Cardiac fibroblast (primary cell): ENCODE measurements at places on chromosomes 16 and 17.

GRCh38 chr17:72467841-72468653 lies 347.2 kb downstream of the SOX9 start:
- peak; percentile 81 for DNase-seq

GRCh38 chr17:7190276-7190917 lies 11.2 kb upstream of the ASGR1 start:
- DNase-seq = no peak

DNA sequence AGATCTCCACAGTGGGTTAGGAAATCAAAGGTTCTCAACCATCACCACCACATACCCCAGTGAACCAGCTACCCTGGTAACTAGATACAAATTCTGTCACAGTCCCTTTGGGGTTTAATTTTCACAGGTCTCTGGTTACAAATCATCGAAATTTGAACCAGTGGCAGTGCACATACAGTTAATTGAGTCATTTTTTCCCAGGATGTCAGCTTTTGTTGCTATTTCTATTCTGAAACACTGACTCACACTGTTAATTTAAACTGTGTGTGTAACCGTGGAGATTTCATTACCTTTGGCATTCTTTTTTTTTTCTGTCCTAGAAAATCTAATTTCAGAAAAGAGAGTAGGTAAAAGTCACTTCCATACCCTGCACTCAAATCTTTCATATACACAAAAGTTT lies 511.5 kb downstream of the TOX3 start:
- no peak for DNase-seq

DNA sequence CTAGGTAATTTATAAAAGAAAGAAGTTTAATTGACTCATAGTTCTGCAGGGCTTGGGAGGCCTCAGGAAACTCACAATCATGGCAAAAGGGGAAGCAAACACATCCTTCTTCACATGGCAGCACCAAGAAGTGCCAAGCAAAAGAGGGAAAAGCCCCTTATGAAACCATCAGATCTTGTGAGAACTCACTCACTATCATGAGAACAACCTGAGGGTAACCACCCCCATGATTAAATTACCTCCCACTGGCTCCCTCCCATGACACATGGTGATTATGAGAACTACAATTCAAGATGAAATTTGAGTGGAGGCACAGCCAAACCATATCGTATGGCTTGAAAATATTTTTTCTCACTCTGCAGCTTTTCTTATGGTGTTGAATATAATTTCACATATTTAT lies 151.7 kb downstream of the ANKFN1 start:
- no peak for DNase-seq
